GM20000 (cell line): ENCODE measurements at places on chromosomes 7 and 10.

DNA sequence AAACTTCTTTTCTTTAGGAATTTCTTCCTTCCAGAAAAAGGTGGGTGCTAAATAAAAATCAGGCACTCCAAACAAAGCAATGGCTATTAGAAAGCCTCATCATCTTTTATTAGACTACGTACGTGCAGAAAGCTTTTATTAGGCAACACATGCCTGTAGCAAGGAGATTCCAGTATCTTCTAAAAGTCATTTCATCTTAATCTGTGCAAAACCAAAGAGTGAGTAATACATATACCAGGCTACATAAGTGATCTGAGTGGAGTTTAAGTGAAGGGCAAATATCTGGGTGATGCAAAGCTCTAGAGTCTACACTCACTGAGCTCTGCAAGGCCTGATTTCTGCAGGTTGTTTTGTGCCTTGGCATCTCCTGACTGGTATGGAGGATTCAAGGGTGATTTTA, 231.7 kb downstream of the ELMO1 start:
- no peak for DNase-seq

DNA sequence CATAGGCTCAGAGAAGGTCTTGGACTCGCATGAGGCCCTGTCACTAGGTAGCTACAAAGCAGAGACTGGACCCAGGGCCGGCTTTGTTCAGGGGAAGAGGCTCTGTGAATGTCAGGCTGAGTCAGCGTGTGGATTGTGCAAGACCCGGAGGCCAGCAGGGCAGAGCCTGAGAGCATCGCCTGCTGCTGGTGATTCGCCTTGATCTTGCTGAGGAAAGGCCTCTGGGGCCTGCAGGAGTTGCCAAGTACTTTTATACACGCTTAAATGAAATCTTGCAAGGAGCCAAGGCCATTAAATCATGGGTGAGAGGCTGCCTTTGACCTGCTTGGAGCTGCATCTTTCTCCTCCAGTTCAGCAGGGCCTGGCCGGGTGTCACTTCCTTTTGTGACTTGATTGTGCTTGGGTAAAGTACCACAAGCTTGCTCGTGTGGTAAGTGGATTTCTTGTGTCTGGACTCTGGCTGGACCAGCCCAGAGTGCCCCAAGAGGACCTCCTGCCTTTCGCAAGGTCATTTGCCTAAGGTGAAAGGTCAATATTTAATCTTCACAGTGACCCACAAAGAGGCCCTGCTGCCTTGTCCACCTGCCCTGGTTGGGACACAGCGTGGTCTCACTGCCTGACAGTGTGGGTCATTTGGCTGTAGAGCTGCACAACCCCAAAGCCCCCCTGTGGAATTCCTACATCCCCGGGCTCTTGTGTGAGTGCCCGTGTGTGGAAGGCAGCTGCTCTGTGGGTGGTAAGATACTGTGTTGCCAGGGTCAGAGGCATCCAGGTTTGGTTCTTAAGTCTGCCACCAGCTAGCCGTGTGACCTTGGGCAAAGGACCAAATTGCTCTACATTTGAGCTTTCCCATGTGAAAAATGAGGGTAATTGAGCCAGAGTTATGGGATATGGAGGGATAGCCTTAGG, 38.6 kb upstream of the SH2D4B start:
- DNase-seq = no peak

DNA sequence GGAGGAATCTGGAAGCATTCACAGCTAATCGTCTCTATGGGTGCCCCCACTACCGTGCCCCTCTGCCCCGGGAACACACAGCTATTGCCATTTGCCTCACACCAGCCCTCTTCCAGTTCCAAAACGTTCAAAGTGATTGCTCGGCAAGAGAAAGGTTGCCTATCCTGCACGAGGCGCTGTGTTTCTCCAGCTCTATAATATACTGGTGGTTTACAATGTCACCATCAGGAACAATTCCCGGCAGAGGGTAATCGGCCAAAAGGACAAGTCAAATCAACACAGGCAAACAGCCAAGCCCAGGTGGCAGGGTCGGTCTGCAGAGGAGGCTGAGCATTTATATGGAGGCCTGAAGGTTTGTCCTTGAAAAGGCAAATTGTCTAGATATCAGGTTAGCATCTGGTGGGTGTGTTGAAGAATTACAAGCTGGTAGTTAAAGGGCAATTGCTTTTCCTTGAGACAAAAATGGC, 29.2 kb upstream of the TNS3 start:
- DNase-seq = no peak

DNA sequence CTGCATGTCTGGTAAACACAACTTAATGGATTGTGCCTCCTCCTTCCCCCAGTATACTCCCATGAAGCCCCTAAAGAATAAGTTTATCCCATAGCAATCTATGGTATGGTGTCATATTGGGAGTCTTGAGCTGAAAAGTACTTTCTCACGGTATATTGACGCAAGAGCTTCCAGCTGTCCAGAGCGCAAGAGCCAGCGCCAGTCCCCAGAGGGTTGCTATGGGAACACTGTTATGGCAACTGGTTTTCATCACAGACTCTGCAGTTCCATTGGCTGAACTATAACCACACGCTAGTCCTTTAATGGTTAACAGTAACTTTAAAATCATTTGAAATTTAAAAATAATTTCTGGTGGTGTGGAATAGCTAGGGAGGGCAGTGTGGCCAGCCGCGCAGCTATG, 46.9 kb downstream of the PRPF18 start:
- no peak for DNase-seq

GRCh38 chr7:112225006-112225405, 18.5 kb downstream of the ZNF277 start:
- no peak for DNase-seq

GRCh38 chr7:93117852-93118530, at the start of gene SAMD9:
TSS of gene SAMD9 (minus strand) at chr7:93117979. CDS start at chr7:93106097, 11,882 bp downstream.
- DNase-seq = peak; percentile 79

DNA sequence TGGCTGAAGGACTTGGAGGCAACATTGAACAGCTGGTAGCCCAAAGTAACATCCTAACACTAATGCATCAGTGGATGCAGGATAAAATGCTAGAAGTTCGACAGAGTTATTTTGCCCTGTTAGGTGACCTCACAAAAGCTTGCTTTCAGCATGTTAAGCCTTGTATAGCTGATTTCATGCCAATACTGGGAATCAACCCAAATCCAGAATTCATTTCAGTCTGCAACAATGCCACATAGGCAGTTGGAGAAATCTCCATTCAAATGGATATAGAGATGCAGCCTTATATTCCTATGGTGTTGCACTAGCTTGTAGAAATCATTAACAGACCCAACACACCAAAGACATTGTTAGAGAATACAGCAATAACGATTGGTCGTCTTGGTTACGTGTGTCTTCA, 62.9 kb downstream of the CCSER2 start:
- no peak for DNase-seq

- no peak for DNase-seq
Measured at GRCh38 chr7:29607889-29608288, 44.3 kb downstream of the PRR15 start.

DNA sequence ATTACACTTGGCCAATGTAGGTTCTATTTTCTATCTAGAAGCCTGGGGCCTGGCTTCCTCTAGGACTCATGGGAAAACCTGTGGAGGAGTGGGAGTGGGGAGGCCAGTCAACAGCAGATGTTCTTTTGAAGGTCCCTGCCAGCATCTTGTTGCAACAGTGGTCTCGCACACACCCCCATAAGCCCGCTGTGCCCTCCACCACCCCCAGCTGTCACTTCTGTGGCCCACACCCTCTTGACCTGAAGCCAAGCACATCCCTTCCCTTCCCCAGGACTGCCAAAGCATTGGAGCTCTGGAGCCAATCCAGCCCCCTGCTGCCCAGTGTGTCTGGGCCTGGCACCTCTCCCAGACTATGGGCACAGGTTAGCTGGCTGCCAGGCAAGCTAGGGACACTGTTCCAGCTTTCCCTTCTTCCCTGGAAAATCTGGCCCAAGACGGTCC, 1.9 kb upstream of the STX1A start:
- DNase-seq = no peak

DNA sequence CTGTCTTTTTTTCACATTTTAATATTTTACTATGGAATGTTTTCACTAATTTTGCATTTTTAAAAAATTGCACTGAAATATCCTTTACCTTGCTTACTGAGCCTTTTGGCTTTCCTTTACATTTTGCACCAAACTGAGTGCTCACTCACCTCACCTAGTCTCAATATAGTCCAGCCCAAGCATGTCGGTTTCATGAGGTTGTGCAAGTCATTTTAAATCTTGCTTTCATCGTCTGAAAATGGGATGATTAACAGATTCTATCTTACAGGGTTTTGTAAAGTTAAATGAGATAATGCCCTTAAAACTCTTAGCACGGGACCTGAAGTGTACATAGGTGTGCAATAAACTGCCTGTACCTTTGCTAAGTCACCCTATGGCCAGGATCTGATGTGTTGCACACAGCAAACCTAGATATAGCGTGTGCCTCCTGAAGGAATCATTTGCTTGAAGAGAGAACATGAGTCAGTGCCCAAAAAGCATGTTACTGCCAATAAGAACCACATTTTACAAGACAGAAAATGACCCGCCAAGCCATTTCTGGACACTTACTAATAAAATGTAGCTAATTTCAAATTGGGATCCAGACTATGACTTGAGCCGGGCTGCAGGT, 199.8 kb downstream of the JCAD start:
- no peak for DNase-seq

GRCh38 chr7:150476819-150477631, 26.6 kb downstream of the GIMAP8 start:
- DNase-seq = no peak

DNA sequence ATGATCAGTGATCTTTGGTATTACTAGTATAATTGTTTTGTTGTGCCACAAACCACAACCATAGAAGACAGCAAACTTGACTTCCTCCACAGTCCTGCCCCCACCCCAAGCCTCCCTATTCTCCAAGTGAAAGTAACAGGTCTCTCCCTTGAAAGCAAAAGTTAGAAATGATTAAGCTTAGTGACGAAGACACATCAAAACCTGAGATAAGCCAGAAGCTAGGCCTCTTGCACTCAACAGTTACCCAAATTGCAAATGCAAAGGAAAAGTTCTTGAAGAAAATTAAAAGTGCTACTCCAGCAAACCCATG, 7.5 kb downstream of the SAR1A start:
- DNase-seq = peak; percentile 73

DNA sequence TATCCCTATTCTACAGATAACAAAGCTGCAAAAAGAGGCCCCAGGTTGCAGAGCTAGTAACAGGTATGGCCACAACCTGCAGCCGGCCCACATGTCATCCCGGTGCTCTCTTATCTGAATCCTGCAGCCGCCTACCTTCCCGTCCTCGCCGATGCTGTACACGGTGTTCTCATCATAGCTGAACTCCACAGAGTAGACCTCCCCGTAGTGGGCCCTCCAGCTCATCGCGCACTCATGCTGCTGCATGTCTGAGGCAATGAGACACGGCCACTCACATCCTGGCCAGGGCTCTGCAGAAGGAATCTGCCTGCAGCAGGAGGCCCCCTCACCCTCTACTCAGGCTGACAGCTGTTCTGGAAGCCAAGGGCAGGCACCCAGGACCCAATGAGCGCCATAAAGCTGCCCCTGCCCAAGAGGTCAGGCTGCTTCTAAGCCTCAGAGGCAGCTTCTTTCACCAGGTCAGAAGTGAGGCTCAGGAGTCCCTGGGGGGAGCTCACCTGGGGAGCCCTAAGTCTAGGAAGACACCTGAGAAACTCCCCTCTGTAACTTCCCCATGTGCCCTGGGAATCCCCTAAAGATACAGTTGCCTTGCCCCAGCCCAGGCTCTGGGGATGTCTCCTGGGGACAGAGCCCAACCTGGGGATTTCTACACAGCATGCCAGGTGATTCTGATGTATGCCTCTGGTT, 17.9 kb upstream of the CYREN start:
- peak; percentile 62 for DNase-seq

- DNase-seq = no peak
Measured at GRCh38 chr10:26858707-26859034, 2.1 kb downstream of the ABI1 start.

- no peak for DNase-seq
Measured at GRCh38 chr10:75108684-75109458, 2.6 kb upstream of the SAMD8 start.

DNA sequence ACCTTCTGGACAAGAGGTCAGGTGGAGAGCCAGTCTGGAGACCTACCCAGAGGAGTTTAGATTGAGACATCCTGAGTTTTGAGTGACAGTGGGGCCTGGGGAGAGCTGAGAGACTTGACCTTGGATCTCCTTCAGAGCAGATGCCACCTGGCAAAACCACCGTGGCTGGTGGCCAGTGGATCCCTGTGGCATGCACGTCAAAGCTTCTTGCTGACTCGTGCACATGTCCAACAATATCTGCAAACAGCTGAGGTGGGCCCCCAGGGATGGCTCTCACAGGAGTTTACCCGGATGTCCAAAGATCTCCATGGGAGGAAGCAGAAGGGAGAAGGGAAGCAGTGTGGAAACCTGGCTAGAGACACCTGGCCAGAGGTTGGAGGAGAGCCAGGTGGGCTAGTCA, 230.5 kb downstream of the FANK1 start:
- DNase-seq = no peak

DNA sequence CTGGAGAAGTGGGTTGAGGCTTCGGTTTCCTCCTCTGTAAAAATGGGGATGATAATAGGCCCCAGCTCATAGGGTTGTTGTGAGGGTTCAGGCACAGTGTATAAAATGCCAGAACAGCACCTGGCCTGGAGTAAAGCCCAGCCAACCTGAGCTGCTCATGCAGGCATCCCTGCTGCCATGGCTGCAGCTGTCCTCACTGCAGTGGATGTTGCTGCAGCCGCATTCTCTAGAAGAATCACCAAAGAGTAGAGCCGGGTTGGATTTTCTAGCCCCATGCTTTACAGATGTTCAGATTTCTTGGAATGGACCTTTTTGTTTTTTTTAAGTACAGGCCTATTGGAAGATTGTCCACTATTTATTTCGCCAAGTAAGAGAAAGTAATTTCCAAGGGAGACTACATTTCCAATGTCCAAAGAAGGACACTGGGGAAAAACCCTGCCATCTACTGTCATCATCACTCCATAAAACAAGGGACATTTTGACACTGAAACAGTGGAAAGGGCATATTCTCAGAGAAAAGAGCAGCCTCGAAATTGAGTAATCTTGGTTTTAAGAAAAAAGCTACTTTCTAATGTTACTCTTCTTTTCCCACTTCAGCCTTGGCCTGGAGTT, 147.5 kb upstream of the TCF7L2 start:
- DNase-seq = no peak

- DNase-seq = no peak
Measured at GRCh38 chr10:16519250-16519907, 2.3 kb downstream of the C1QL3 start.

DNA sequence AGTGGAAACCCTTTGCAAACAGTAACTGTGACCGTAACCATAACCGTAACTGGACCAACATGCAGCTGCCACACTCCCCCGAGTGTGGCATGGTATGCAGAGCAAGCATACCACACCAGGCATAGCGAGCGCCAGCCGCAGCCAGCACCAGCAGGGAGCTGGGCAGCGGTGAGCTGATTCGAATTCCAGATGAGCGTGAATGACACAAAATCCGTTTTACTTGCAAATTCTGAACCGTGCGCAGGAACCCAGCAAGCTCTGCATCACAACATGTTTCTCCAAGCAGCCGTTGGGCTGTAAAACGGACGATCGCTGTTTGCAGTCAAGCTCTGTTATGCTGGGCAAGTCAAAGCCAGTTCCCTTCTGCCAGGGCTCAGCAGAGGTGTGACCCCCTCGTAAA, 111.1 kb downstream of the OAT start:
- DNase-seq = no peak
